ENCODE measurements at places on chromosomes 1 and 21.

DNA sequence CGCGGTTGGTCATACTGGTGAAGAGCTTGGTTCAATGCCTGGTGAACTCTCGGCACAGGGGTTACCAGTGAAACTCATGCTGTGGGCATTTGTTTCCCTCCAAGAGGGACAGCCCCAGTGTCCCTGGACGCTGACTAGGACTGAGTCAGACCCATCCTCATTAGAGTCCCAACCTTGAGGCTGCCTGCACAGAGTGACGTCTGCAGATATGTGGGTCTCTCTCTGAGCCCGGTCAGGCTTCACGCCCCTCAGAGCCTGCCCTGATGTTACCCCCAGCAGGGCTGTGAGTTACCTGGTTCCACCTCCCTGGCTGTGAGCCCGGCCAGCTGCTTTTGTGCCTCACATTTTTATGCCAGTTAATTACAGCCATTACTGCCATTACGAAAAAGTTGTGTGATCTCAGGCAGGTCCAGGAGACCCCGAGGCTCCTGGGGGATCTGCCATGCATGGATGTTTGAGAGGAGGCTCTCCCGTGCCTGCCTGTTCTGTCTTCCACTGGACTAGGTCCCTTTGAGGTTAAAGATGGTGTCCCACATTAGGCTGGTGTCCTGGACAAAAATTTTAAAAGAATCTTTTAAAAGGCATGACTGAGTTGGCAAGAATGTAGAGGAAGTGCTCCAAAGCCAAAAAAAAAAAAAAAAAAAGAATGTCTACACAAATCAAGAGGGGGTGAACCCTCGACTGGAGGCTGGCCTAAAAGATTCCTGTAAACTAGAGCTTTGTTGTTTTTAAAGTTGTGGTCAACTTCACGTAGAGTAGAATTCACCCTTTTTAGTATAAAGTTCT lies 36.6 kb upstream of the PADI1 start:
- no peak for DNase-seq

DNA sequence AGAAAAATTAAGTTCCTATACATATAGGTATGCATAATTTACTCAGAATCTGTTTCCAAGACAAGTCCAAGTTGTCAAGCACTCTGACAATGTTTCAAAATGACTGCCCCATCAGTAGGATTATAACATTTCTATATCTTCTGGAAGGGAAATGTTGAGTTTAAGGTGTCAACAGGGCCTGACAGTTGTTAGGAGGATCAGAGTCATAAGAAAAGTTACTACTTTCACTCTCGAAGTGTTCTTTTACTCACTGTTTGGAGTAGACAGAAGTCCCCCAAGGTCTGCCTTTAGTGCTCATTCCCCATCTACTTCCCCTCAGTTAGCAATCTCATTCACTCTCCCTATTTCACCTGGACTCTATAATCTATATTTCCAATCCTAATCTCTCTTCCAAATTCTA lies 20.6 kb upstream of the MAGI3 start:
- no peak for DNase-seq

GRCh38 chr21:44567481-44568171 lies 5.9 kb upstream of the KRTAP10-4 start:
- no peak for DNase-seq

- no peak for DNase-seq
These were observed 34.6 kb upstream of the LPGAT1 start for GRCh38 chr1:211865180-211865579.

GRCh38 chr1:118907466-118907865 lies 80.7 kb downstream of the TBX15 start:
- no peak for DNase-seq

GRCh38 chr1:110508028-110508940 lies 10.7 kb downstream of the KCNA10 start:
- DNase-seq, result no peak

- DNase-seq, result no peak
These were observed 9.1 kb downstream of the COL8A2 start for GRCh38 chr1:36115931-36116330.

DNA sequence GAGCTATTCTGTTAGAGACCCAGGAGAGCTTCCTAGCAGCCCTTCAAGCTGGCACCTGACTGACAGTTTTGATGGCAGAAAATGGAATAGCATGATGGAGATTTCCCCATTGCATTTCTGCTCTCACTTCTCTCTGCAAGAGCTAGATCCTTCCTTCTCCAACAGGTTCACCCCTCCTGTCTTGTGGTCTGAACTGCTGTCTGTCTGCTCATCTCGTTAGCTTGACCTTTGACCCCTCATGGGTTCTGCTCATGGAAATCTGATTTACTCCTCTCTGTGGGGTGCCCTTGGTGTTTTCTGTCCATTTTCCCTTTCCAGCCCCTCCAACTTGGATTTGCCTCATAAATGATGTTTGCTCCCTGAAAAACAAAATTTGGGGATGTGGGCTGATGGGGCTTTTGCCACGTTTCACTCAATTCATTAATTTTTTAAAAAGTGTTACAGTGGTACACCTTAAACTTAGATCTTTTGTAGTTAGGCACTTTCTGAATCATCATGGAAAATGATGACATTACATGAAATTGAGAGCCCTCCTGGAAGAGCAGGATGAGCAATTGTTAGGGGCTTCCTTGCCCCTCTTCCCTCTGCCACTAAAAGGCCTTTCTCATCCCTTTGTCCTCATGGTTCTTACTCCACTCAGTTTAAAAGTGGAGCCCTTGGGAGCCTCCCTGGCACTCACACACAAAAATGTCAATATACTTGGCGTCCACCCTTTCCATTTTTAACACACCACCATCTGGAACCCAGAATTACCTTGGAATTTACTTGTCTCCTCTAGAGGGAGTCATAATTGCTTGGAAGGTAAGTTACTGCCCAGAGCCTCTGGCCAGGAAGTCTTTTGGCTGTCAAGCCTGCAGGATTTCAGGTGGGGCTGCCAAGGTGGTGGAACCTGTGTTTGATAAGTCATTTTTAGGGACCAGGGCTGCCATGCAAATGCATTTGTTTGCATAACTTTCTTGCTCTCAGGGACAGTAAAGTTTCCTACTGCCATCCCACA lies 31.9 kb upstream of the IL19 start:
- no peak for DNase-seq

DNA sequence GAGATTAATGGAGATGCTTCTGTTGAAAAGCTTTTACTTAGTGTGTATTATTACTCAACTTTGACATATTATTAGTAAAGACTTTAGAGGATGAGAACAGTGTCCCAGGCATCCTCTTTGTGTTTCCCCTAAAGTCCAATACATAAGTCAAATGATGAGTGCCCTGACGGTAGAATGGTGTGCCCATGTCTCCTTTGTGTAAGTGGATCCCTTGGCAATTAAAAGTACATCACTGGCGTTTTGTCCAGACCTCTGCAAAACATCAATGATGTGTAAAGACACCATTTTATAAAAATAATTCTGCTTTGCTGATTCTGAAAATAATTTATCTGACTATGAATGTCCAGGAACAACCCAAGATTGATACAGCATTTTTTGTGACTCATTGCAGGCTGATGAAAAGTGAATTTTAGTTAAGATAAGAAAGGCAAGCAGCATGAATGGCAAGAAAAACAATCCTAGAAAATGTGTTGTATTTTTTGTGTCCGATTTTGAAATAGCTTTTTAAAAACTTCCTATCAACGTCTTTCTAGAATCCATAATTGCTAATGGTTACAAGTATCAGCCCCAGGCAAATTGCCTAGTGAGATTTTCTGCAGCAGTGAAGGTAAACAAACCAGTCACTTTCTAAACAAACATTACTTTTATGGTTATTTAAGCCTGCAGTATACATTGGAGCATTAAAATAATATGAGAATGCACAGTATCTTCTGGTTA lies 251.5 kb downstream of the PTPRC start:
- no peak for DNase-seq

- DNase-seq, result no peak
These were observed 29.4 kb downstream of the HMGB4 start for GRCh38 chr1:33893147-33893830.

Data from stimulated activated CD8-positive, alpha-beta memory T cell treated with anti-CD3 and anti-CD28 coated beads, Interleukin-2, amount 100 ng/mL, for 1 hour (primary cell).